ENCODE measurements at places on chromosomes 4 and X.

DNA sequence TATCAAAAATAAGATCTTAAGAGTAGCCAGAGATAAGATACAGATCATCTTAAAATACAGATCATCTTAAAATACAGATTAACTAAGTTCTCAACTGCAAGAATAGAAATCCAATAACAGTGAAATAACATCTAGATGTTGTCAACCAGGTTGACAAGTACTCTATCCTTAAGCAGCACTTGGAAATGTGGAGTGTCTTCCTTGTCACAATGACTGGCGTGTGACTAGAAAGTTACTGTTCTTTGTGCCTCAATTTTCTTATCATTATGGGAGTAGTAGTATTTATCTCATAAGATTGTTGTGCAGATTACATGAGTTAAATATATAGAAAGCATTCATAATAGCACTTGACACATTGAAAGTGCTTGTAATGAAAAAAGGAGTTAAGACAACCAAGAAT lies 25.8 kb upstream of the HPGDS start:
- DNase-seq = no peak

- DNase-seq = no peak
Observed at GRCh38 chrX:95903975-95904374, 780.7 kb upstream of the DIAPH2 start.

DNA sequence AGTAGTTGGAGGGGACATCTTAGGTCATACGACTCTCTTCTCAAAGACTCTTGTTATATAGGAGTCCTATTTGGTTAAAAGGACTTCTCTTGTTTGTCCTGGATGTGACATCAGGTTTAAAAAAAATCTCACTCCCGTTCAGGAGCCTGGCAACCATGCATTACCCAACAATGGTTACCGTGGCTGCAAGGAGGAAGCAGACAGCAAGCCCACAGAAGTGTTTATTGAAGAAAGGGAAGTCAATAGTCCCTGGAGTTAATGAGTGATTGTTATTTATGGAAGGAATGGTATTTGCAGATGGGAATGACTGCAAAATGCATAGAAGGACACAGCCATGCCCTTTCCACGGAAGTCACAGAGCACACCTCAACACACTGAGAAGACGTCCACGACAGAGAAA lies 75.9 kb upstream of the ENPP6 start:
- no peak for DNase-seq

GRCh38 chrX:68915778-68916177 lies 87.0 kb downstream of the EFNB1 start:
- DNase-seq = no peak

DNA sequence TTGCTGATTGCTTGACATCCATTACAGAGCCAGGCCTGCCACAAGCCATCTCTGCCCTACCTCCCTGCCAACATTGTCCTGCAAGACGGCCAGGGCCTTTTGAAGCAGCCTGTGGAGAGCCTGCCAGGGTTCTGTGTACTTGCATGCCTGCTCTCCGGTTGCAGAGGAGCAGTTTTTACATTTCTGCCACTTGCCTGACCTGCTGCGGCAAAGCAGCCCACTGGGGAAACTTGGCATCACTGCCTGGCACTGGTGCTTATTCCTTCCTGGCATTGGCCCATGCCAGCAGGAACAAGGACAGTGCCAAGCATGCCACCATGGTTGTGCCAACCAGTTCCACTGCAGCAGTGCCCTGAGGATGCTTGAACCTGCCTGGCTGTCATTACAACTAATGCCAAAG lies 167.1 kb downstream of the NHS start:
- DNase-seq = no peak

- DNase-seq = no peak
Observed at GRCh38 chr4:14267373-14268060, 640.0 kb upstream of the BOD1L1 start.

DNA sequence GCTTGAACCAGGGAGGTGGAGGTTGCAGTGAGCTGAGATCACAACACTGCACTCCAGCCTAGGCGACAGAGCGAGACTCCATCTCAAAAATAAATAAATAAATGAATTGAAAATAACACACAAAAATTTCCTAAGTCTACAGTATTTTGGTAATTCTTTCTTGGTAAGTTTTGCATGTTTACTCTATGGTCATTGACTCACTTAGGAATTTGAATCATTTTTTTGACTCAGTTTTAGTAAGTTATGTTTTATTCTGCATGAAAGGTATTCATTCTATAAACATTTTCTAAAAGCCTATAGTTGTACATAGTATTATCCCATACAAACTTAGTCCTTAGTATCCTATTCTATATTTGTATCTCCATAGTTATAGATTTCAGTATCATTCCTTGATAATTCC lies 772.9 kb upstream of the SLIT2 start:
- DNase-seq = no peak

- DNase-seq = no peak
Observed at GRCh38 chr4:187258651-187259401, 535.2 kb upstream of the FAT1 start.

DNA sequence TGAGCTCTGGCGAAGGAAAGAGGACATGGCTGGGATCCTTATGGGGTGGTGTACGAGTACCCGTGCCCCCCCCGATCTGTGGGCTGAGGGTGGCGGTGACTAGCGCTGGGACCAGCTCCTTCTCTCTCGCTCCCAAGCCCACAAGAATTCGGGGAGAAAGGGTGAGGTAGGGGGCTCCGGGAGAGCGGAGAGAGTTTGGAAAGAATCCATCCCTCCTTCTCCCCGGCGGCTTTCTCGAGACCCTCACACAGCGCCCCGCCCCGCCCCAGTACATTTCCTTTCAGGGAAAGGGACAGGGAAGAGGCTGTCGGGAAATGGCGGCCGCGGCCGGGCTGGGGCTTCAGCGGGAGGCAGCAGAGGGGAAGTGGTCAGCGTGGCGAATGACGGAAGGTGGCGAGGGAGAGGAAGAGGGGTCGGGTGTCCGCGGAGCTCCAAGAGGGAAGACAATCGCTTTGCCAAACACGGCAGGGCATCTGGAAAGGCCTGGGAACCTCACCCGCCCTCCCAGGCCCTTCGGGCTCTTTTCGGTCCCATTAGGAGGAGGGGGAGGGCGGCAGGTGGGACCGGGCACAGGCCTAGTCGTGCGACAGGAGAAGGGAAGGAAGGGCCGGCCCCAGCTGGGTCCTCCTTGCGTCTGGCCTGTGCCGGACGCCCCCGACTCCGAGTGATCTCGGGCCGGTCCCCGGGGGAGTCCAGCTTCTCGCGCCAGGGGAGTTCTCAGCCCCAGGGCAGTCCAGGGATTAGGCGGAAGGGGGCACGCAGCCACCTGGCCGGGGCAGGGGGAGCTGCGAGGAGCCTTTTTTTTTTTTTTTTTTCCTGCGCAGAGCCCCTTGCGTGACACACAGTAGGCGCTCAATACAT lies 10.2 kb downstream of the HNRNPH2 start:
- no peak for DNase-seq

DNA sequence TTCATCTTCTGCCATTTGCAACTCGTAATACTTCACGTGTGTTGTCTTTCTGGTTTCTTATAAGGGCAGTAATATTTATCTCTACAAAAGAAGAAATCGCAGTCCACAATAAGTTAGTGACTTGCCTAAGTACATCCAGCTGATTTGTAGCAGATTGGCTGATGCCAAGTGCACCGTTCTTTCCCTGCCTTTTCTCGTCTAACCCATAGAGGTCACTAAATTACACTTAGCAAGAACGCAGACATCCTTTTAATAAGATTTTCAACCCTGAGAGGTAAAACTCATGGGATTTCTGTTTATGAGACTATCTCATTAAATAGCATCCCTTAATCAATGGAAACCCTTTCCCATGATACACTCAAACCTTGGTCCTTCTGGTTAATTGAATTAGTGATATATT lies 408.6 kb upstream of the ACTRT1 start:
- no peak for DNase-seq

- no peak for DNase-seq
Observed at GRCh38 chrX:23525531-23525930, 141.8 kb upstream of the PRDX4 start.

DNA sequence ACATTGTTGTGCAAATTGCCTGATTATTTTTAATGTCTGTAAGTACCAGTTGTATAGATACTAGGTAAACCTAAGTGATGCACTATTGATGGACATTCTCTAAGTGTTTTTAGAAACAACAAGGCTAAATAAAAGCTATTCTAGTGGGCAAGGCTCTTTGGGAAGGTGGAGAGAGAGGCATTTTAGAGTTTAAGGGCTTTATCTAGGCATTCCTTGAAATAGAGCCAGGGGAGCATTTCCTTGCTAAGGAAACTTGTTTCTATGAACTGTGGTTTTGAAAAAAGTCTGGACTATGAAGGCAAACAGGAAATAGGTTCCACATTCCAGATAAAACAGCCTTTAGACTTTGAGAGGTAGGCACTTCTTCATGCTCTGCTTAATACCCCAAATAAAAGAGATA lies 23.8 kb downstream of the BMX start:
- DNase-seq = no peak

DNA sequence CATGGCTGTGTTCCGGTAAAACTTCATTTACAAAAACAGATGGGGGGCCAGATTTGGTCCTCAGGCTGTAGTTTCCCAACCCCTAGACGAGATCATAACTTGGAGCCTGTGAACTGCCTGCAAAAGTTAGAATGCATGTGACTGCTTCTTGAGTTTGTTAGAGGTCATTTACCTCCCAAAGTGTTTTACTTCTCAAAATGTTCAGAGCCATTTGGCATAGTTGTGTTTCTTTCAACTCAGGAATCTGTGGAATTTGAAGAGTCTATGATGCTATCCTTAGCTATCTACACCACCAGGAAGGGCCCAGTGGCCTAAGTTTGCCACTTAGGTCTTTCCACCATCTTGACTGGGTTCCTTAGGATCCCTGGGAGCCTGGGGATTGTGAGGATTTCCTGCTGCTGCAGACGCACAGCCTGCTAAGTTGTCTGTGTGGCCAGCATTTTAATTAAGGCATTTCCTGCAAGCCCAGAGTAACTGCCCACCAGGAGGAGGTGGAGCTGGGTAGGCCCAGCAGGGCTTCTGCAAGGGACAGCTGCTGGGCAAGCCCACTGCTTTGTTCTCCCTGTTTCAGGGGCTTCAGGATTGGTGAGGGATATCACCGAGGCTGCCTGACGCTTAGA lies 53.1 kb downstream of the CCNI start:
- no peak for DNase-seq

DNA sequence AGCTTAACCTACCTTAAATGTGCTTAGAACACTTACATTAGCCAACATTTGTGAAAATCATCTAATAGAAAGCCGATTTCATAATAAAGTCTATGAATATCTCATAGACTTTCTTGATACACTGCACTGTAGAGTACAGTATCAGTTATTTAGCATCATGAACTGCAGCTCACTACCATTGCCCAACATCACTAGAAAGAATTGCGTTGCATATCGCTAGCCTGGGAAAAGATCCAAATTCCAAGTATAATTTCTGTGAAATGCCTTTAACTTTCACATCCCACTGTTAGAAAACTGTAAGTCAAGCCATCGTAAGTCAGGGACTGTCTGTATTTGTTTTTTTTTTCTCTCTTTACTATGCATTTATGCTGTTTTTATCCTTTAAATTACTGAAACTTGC lies 918.6 kb upstream of the PABPC4L start:
- DNase-seq = no peak

Data from stimulated activated CD4-positive, alpha-beta T cell treated with anti-CD3 and anti-CD28 coated beads, Interleukin-1b, Interleukin-23, amount 100 ng/mL, for 24 hours (primary cell).